Stimulated activated CD8-positive, alpha-beta memory T cell treated with anti-CD3 and anti-CD28 coated beads, Interleukin-15, amount 100 ng/mL, for 48 hours (primary cell): ENCODE measurements at places on chromosomes 2 and 18.

GRCh38 chr2:211086049-211086448 is 529.6 kb downstream of the CPS1 start:
- no peak for DNase-seq

- no peak for DNase-seq
Observed at GRCh38 chr2:129861666-129862288, 117.7 kb upstream of the RAB6C start.

DNA sequence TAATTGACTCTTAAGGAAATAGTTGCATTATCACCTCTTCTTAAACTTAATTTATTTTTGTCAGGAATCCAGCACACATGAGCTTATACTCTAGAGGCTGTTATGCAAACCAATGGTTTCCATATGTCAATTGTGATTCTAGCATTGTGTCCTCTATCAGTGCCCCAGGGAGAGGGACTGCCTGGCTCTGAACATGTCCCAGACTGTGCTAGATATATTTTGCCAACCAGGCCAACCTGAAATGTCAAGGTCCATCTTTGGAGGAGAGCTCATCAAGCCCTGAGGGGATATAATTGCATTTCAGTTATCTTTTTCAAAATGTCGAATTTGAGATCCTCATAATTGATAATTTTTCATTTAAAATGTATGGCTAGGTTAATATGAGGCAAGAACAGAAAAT is 34.2 kb downstream of the HNMT start:
- no peak for DNase-seq

DNA sequence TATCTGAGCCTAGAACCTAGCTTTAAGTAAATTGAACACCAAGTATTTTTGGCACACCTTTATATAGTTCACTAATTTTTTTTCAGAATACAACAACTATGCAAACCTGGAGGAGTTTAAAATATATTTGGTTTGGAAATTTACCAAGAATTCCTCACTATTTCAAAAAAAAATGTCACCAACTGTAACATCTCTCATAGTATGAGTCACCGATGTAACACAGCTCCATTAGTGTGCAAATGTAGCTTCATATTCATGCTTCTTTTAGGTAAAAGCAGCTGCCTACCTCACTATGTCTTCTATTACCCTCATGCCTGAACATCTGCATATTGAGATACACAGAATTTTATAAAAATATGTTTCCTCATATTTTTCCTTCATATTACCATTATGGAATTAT is 80.5 kb downstream of the NRXN1 start:
- no peak for DNase-seq

DNA sequence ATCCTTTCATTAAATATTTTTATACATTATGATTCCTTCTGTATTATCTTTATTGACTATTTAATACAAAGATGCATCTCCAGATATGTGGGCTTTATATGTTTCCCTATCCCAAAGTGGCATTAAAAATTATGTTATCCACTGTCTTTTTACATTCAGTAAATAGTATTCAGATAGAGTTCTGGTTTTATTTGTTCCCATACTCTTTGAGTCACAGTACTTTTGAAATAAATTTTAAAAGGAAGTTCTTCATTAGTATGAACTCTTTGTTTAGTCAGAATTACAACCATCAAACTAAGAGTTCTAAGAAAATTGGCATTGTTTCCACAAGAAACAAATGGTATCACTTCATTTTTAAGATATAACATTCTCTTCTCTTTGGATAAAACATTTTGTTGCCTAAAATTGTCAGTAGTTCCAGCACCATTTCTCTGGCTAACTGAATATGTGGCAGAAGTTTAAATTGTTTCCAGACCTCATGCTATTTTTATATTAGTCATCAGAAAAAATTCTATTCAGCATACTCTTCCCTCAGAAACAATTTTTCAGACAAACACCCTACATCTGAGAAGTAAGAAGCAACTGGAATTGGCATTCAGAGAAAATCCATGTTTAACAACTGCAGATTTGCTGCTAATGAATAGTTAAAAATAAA is 88.5 kb upstream of the COL5A2 start:
- DNase-seq = no peak
